ENCODE measurements at places on chromosomes 13 and 19.

- no peak for DNase-seq
Measured at GRCh38 chr13:84658491-84659358, 776.5 kb upstream of the SLITRK1 start.

DNA sequence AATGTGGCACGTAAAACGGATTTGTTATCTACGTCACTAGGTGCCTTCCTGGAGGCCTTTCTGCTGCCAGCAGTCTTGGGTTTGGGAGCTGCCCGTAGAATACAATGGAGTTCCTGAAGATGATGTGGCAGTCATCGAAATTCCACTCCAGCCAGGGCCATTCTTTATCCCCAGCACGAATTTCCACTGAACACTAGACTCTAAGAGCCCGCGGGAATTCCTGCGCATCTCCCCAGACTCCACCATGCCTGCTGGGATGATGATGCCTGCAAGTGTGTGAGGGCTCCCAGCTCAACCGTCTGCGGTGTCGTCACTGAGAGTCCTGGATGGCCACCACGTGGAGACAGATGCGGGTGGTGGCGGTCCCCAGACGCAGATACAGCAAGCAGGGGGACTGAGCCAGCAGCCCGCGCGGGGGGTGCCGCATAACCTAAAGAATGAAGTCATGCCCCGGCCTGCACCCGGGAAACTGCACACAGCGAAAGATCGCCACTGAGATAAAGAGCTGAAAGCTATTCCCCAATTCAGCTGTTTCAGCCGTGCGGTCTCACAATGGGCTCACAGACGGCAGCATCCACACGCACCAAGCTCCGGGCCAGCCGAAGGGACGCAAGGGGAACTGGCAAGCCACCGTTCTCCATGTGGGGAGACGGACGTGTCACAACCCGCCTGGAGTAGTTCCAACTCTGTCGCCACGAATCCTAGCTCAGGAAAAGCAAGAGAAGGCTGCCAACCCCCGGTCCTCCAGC lies 41.1 kb downstream of the COL4A1 start:
- no peak for DNase-seq

GRCh38 chr19:12838182-12838885 lies at the start of gene MAST1:
Gene MAST1 (plus strand): TSS chr19:12838515. CDS start chr19:12838573, 58 bp downstream.
- peak; percentile 14 for DNase-seq

DNA sequence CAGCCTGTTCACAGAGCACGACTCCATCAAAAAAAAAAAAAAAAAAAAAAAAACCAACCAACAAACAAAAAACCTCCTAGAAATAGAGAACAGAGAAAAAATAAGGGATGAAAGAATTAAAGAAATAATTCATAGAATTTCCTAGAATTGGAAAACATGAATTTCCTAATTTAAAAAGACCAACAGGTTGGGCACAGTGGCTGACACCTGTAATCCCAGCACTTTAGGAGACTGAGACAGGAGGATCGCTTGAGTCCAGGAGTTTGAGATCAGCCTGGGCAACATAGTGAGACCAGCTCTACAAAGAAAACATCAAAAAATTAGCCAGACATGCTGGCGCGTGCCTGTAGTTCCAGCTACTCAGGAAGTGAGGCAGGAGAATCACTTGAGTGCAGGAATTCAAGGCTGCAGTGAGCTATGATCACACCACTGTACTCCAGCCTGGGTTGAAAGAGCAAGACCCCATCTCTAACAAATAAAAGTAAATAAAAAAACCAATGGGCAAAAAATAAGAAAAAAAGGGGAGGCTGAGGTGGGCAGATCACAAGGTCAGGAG lies 6.5 kb downstream of the SPART start:
- no peak for DNase-seq

GRCh38 chr19:18278521-18279265 lies 2.7 kb downstream of the JUND start:
- DNase-seq: peak; percentile 57

- no peak for DNase-seq
Measured at GRCh38 chr13:31725841-31726240, 13.5 kb upstream of the RXFP2 start.

- no peak for DNase-seq
Measured at GRCh38 chr19:30338878-30339623, 33.1 kb upstream of the ZNF536 start.

DNA sequence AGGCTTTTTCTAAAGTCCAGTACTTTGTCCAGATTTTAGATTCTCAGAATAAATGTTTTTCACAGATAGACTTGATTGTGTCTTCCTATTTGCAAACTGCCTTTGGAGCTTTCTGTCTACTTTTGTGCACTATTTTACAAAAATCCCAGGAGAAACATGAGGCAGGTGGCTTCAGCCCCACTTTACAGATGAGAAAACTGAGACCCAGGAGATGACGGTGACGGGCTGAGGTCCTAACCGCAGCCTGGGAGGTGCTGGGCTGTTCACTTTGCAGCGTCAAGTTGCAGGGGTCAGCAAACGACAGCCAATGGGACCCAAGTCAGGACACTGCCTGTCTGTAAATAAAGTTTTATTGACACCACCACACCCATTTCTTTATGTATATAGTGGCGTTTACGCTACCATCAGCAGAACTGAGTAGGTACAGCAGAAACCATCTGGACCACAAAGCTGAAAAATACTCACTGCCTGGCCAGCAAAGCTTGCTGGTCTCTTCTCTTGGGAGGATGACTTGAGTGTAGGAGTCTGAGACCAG lies 6.8 kb upstream of the KDM4B start:
- DNase-seq: no peak

- DNase-seq: no peak
Measured at GRCh38 chr19:30171795-30172612, 200.2 kb upstream of the ZNF536 start.

GRCh38 chr13:98143601-98144026 lies 720 bp downstream of the FARP1 start:
- no peak for DNase-seq

- DNase-seq: no peak
Measured at GRCh38 chr13:97202761-97203160, 19.4 kb upstream of the MBNL2 start.

DNA sequence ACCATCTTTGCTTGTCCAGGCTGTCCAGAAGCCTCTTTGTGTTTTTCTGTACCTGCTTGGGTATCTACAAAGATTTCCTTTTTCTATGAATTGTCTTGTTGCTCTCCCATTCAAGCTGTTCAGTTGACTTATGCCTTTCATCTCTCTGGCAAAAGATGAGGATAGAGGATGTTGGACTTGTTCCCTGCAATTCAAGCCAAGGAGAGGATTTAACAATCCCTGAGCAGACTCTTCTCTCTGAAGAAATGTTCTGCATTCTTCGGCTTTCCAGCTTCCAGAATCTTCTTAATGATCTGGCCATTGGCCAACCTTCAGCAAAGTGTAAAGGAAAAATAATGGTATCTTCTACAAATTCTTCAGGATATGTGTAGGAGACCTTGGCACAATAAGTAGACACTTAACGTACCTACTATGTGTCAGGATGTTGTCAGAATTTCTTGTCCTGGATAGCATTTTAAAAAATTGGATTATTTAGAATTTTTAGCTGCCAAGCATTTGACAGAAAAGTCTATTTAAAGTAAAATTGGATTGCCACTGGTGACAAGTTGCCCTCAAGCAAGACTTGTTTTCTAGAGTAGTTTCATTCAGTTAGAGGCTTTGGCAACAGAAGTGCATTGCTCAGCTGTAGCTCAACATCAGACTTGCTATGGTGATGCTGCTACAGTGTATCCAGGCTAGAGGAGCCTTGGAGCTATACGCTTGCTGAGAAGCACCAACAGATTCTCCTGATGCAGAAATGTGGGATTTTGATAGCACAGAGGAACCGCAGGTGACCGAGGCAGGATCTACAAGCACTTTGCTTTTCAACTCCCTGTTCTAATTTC lies 455.7 kb downstream of the SUCLA2 start:
- DNase-seq: no peak

Data from effector memory CD4-positive, alpha-beta T cell (primary cell).